ENCODE measurements at places on chromosomes 4 and X.

DNA sequence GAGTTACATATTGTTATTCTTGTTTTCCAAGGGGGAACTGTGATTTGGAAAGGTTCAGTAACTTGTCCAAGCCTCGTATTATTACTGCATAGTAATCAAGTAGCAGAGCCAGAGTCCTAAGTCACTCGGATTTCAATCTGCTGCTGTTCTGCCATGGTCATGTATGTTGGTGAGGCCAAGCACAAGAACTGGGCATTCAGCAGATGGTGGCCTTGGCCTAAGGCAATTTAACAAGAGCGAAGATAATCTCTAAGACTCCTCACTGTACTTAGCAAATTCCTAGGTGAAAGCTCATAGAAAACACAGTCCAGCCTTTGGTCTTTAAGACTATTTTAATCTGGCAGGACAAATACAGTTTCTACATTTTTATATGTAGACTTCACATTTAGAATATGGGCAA lies 64.8 kb downstream of the NDST3 start:
- no peak for DNase-seq

GRCh38 chr4:90215286-90215685 lies 88.1 kb downstream of the CCSER1 start:
- no peak for DNase-seq

- DNase-seq, result no peak
These were observed 2.8 kb downstream of the ACSL1 start for GRCh38 chr4:184823014-184823413.

- DNase-seq, result no peak
These were observed 315.0 kb upstream of the NR3C2 start for GRCh38 chr4:148757171-148757570.

DNA sequence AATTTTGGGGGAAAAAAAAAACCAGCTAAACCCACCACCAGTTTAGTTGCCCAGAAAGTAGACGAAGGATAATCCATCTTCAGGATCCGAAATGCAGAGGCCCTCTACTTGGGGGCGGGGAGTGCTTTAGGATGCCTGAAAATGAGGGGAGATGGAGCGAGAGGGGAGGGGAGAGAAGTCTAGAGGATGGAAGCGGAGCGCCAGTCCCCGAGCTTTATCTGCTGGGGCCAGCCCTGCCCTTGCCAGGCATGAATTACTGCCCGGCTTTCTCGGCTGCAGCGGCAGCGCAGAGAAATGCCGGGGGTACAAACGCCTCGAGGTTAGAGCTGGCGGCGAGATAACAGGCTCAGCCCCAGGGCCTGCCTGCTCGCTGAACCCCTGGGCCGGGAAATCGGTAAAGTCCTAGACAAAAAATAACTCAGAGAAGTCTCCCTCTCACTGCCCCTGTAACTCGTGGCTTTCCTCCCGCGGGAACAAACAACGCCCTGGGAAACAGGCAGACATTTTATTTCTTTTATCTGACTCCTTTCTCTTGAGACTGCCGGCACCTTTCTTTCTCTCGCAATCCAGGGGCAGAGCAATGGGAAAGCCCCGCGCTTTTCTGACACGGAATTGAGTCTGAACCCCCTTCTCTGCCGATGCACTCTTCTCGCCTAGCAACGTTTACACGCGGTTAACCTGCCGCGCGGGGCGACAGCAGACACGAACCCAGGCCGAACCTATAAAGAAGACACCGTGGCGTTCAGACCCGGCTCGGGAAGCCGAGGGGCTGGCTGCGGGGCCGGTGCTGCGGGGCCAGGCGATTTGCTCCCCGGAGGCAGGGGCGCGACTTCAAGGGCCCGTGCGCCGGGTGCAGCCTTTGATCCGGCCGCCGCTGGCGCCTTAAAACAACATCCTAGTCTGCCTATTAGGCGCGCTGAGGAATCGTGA lies 3.1 kb upstream of the MSX1 start:
- no peak for DNase-seq

DNA sequence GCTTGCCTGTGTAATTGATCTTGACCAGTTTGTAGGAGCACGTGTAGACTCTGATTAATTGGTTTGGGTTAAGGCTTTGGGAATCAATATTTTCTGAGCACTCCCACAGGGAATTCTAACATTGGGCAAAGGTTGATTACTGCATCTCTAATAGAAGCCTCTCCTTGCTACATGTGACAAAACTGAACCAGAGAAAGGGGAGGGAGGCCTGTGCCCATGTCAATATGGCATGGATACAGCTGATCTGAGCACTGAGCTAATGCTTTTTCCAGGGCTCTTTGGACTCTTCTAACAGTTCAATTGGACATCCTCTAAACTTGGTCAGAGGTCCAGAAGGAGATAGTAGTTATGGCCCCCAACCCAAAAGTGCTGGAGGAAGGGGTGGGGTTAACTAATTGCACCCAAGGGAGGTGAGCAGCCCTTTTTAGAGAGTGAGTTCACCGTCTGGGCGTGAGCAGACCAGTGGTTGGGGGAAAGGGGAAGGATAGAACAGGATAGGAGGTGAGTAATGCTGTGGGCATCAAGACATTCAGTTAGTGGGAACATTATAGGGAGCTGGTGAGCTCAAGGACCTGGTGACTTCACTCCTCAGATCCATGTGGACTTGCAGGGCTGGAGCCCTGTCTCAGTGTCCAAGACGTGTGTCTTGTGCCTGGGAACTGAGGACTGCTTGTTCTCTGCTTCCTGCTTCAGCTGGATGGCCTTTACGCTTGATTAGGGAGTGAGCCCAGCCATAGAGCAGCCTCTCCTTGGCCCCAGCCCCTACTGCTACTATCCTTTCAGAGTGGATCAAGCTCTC lies 22.8 kb downstream of the MSN start:
- DNase-seq, result no peak

GRCh38 chrX:129557844-129558480 lies 17.9 kb downstream of the OCRL start:
- no peak for DNase-seq

GRCh38 chr4:3077796-3078195 lies 3.3 kb downstream of the HTT start:
- DNase-seq, result no peak

- no peak for DNase-seq
These were observed 58.1 kb downstream of the SLC30A9 start for GRCh38 chr4:42048394-42048793.

DNA sequence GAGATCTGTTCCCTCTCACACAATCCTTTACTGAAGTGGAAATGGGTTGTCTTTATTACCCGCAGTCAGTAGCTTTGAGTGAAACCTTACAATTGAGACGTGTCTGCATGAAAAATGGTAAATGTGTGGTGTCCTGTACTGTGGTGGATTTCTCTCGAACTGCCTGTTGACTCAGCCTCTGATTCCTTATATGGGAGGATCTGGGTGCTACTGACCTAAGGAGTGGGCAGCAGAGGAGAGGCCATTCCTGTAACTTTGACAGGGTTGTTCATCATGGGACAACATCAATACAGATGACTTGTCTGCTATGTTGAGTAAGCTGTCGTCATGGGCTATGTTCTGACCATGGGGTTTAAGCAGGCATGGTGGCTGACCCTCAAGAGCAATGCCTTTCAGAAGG lies 159.6 kb upstream of the WDR1 start:
- no peak for DNase-seq
